ENCODE measurements at places on chromosomes 1 and 21. TPM values are rescaled to one million over a fixed set of nuclear protein-coding genes. Genes with fewer than 3 reads are reported as not detected.

TTC13 gene
- 5.6 TPM for total RNA-seq

GJA4 gene
- total RNA-seq = not detected

LRRC38 gene
- 0.33 TPM for total RNA-seq

TOMM40L gene
- 10.0 TPM for total RNA-seq

LCE1E gene
- total RNA-seq = not detected

PKNOX1 gene
- total RNA-seq = 9.1 TPM

PLEKHA6 gene
- total RNA-seq = 8.6 TPM

APCS gene
- total RNA-seq = not detected

FBXO44 gene
- total RNA-seq = 5.5 TPM

CLDN17 gene
- total RNA-seq = not detected

KCND3 gene
- not detected for total RNA-seq

C1orf141 gene
- total RNA-seq = not detected

KCNJ6 gene
- total RNA-seq = 0.25 TPM

SAMSN1 gene
- total RNA-seq = 0.13 TPM

PRELP gene
- total RNA-seq = not detected

MROH9 gene
- total RNA-seq = not detected

UROD gene
- 119 TPM for total RNA-seq

CCDC190 gene
- 0.38 TPM for total RNA-seq

COA7 gene
- total RNA-seq = 12.3 TPM

CATSPERE gene
- 0.16 TPM for total RNA-seq

SLC22A15 gene
- 3.0 TPM for total RNA-seq

PDPN gene
- 7.3 TPM for total RNA-seq

Measured in mesangial cell (primary cell).